ENCODE measurements at places on chromosomes 16 and 17. TPM values are rescaled to one million over a fixed set of nuclear protein-coding genes. Genes with fewer than 3 reads are reported as not detected.

The IRF8 gene
- 745 TPM for total RNA-seq

The FBXO39 gene
- total RNA-seq: not detected

The ANKRD40CL gene
- total RNA-seq: not detected

The TBC1D28 gene
- not detected for total RNA-seq

The TTC19 gene
- total RNA-seq: 34.6 TPM

The KRTAP17-1 gene
- total RNA-seq: not detected

The PPM1E gene
- 0.03 TPM for total RNA-seq

The NPIPA8 gene
- total RNA-seq: not detected

The TBC1D3D gene
- total RNA-seq: 0.92 TPM

The SMARCE1 gene
- 106 TPM for total RNA-seq

Measured in activated T-cell treated with anti-CD3 and anti-CD28 coated beads, Interleukin-2, amount 50 U/mL, for 4 hours (primary cell).